ENCODE measurements at places on chromosomes 1 and 21.

DNA sequence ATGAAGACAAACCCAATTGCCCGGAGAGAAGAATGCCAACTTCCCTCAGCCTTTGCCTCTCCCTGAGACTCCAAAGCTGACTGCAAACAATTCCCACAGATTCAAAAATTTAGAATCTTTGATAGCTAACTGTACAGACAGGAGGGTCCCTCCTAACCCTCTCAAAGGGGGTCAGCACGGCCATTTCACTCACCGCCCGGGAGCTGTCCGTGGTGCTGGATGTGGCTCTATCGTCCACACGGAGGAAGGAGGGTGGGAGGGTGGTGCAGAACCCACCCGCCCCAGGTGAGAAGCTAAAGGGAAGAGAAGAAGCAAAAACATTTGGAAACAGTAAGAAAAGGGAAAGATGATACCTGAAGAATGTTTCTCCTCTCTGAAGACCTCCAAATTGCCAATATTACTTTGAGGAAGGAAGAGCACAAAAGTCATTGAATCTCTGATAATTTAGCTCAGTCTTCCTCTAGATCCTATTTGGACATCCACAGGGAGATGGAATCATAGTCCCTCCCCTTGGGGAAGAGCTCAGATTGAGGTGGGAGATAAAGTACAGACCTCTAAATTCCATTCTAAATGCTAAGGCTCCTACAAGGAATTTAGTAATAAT lies 45.6 kb downstream of the RHBG start:
- no peak for DNase-seq

GRCh38 chr1:75233302-75233929 lies 99.2 kb downstream of the LHX8 start:
- no peak for DNase-seq

GRCh38 chr1:151639466-151639865 lies 27.6 kb downstream of the SNX27 start:
- no peak for DNase-seq

DNA sequence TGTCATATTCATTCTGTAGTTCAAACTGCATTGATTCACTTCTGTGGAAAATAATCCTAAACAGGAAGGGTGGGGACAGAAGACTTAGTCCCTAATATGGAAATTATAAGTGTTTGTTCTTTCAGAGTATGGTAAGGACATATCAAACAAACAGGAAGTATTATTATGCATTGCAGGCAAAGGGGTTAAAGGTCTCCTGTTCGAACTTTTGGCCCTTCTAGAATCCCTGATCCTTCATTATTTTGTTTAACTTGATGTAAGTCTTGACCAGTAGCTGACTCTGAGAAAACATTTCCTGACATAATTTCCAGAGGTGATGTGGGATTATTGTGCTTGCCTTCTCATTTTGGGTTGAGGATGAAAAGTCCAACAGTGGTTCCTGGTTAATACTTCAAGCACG lies 215.4 kb upstream of the ADGRL2 start:
- DNase-seq = no peak

All from activated CD8-positive, alpha-beta T cell treated with anti-CD3 and anti-CD28 coated beads for 36 hours (primary cell).